NCI-H526 treated with DMSO at 0.1 percent for 48 hours (cell line): ENCODE measurements at places on chromosomes 6 and 20.

- DNase-seq, result no peak
These were observed 14.2 kb upstream of the TNFRSF21 start for GRCh38 chr6:47323887-47324286.

- DNase-seq, result no peak
These were observed 8.9 kb upstream of the TCP11 start for GRCh38 chr6:35149891-35150566.

- DNase-seq, result no peak
These were observed 36.3 kb downstream of the TNFAIP3 start for GRCh38 chr6:137903274-137903932.

- DNase-seq, result no peak
These were observed 40.7 kb downstream of the SLC22A3 start for GRCh38 chr6:160388922-160389321.

DNA sequence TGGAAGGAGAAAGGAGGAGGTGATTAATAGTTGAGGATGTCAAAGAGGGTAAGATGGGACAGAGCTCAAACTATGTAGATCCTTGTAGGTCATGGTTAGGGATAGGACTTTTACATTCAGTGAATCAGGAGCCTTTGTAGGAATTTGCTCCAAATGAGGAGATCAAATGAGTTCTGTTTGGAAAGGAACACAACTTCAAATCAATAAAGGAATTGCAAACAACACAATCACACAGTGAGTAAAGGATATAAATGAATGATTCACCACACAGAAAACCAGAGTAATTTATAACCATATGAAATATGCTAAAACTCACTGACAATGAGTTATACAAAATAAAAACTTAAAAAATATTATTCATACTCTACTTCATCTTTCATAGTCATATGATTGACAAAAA lies 480.8 kb upstream of the EPHA7 start:
- DNase-seq, result no peak
